ENCODE measurements at places on chromosomes 16 and 17.

GRCh38 chr16:85778873-85779272, 20.5 kb downstream of the EMC8 start:
- DNase-seq: no peak

- no peak for DNase-seq
Observed at GRCh38 chr17:77882481-77883212, 75.9 kb upstream of the TNRC6C start.

DNA sequence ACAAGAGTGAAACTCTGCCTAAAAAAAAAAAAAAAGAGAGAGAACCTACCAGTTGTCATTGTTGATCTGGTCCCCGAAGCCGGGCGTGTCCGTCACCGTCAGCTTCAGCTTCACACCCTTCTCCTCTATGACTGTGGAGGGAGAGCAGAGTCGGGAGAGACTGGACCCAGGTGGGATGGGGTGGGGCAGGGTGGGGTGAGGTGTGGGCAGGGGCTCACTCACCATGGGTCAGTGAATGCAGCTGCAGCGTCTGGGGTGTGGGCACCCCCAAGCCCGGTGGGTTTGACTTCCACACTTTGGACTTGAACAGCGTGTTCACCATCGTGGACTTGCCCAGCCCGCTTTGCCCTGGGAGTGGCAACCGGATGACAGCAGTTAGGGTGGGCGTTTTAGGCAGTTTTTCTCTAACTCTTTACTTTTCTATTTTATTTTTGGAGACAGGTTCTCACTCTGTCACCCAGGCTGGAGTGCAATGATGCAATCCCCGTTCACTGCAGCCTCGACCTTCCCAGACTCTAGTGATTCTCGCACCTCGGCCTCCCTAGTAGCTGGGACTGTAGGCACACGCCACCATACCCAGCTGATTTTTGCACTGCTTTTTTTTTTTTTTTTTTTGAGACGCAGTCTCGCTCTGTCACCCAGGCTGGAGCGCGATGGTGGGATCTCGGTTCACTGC, 2.2 kb downstream of the SEPTIN12 start:
- DNase-seq: no peak

DNA sequence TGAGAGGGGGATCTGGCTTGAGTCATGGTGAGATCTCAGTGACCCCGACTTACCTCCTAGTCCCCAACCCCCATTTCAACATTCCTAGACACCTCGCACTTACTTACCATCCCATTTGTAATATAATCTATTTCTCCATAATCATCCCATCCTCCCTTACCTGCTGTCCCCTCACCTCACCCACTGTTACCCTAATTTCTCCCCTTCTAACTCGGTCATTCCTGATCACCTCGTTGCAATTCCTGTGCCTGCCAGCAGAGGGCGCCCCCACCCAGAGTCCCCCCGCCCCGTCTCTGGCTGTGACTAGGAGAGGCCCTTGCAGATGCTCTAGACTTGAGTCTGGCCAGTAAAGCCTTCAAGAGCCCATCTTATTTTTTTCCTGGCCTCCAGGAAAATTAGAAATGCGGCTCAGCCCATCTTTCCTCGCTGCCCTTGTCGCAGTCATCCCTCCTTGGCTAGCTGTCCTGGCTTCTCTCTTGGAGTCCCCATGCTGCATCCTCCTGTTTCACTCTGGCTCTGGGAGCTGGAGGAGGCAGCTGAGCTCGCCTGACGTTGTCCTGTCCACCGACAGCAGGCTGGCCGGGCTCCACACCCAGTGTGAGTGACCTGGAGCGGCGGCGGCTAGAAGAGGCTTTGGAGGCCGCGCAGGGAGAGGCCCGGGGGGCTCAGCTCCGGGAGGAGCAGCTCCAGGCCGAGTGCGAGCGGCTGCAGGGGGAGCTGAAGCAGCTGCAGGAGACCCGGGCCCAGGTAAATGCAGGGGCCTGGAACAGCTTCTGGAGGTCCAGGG, 5.0 kb downstream of the TBKBP1 start:
- no peak for DNase-seq

- DNase-seq: no peak
Observed at GRCh38 chr16:86359571-86359970, 150.8 kb upstream of the FOXF1 start.

DNA sequence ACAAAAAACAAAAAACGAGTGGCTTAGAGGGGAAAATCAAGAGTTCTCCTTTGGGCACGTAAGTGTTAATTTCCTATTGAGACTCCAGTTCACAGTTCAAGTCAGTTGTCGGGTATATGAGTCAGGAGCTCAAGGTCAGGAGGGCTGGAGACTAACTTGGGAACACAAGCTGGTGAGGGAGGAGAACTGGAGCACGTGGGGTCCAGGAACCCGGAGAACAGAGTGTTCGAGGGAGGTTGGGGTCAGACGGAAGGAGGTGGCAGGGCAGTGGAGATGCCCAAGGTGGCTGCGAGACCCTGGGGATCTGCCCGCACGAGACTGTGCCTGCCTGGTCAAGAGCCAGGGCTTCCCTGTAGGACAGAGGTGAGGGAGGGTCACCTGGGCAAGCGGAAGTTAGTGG, 12.0 kb downstream of the ALDH3A1 start:
- DNase-seq: no peak

DNA sequence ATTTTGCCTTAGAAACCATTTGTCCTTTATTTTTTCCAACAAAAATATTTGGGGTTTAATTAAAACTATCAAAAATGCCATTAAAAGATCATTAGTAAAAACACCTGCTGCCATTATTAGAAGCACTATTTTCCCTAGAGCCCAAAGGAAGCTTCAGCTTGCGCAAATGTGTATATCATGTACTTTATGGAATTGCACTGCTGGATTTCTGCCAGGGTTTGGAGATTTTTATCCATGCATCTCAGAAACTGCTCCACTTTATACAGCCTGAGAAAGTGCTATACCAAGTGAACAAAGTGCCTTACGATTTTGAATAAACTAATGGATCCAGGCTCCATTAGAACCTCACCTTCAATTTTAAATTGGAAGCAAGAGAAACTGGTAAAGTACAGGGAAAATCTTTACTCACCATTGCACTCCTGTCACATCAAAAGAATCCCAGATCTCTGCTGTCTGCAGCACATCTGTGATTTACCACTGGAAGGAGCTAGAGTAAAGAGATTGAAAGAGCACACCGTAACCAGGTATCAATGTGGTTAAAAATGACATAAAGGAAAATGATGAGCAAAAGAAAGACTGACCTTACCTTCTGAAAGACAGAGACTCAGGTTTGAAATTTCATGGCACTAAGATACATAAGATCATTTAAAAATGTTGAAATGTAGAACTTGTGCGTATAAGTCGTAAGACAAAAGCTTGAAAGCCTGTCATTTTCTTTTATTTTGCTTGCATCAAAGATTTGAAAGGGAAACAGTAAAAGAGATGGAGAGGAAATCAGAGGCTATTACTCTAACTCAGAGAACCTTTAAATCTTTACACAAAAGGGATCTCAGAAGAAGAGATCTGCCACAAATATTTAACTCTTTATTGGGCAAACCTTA, 678.1 kb upstream of the GOT2 start:
- DNase-seq: no peak

GRCh38 chr17:61405686-61406536, 6.3 kb downstream of the TBX2 start:
- DNase-seq: no peak

GRCh38 chr16:67192781-67193361, 916 bp downstream of the E2F4 start:
- DNase-seq: no peak

DNA sequence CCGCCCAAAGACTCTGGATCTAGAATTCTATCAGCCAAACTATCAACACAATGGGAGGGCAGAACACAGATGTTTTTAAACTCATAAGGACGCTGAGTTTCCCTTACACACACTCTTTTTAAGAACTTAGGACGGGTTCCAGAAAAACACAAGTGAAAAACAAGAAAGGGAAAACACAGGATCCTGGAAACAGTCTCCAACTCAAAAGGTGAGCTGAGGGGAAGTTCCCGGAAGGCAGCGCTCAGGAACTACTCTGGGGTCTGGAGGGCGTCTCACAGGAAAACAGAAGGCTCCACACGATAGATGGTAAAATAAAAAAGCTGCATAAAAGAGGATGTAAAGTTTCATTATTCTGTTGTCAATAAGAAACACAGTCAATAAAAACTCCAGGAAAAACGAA, 80.2 kb upstream of the DOC2B start:
- DNase-seq: no peak

GRCh38 chr17:10083864-10084263, 114.5 kb downstream of the GAS7 start:
- no peak for DNase-seq

DNA sequence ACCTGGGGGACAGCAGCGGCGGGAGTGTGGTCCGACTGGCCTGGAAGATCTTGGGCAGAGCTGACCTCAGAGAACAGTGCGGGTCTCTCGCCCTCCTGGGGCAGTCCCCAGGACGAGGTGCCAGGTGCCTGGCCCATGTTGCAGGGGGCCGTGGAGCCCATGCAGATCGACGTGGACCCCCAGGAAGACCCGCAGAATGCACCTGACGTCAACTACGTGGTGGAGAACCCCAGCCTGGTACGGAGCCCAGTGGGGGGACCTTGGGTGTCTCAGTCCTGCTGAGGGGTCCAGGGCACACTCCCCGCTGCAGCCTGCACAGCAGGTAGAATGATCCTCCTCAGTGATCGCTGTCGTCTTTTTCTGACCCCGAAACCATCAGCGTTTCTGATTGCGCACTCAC, 1.4 kb downstream of the GPS1 start:
- no peak for DNase-seq

- no peak for DNase-seq
Observed at GRCh38 chr17:17104036-17104435, 61.8 kb downstream of the MPRIP start.

DNA sequence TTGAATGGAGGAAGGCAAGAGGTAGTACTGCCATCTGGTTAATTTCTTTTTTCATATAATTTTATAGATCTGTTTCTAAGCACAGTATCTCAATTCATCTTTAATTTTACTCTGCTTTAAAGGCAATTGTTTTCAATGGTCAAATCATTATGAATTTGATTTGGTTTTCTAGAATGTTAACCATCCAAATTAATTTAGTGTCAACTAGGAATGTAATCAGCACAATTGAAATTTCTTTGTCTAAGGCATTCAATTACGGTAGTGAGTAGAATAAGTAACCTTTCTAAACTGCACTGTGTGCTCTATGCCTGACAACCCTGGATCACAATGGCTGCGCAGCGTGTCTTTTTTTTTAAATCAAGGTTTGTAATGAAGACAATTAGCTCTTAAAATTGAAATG, 44.3 kb downstream of the CACNG1 start:
- DNase-seq: no peak

- DNase-seq: no peak
Observed at GRCh38 chr16:68360547-68360946, 49.7 kb downstream of the PRMT7 start.

GRCh38 chr17:73939806-73940205, 263.7 kb upstream of the RPL38 start:
- no peak for DNase-seq

GRCh38 chr16:47888142-47888541, 267.7 kb downstream of the ABCC12 start:
- no peak for DNase-seq

DNA sequence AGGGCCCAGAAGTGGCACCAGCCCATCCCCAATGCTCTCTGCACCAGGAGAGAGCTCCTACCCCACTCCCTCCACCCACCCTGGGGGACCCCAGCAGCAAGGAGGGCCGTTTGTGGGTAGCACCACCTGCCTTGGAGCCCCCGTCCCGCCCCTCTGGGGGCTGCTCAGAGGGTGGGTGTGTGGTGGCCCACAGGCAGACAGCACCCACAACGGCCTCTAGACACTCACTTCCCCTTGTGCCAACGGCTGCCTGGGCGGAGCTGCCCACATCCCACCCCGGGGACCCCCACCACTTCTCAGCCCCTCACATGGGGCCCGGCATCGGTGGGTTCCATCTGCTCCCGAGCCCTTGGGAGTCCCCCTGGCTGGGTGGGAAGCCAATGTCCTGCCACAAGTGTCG, 33.3 kb downstream of the BAHCC1 start:
- DNase-seq: no peak

DNA sequence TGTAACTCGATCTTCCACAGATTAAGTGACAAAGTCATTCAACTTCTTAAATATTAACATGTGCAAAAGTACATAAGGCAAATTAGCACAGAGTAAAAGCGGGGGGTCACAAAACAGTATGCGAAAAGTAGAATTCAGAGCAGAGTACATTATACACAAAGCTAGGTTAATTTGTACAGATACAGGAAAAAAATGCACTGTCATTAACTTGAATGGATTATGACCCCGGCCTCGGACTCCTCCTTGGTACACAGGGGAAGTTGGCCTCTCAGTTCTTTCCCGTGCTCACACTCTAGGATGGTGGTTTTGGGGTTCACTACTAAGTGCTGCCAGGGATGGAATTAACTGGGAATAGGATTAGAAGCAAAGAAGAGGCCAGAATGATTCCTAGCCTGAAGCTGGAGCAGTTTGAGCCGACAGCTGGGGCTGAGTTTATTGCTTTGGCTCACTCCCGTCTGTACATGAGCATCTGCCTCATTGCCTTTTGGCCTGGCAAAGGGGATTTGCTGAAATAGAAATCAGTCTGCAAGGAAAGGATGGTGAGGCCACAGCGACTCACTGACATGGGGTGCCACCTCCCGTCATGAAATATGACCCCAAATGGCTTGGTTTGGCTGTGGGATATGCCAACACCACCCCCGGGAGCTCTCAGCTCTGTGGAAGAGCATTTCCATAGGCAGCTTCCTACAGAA, 23.6 kb downstream of the NTN1 start:
- DNase-seq: no peak

- no peak for DNase-seq
Observed at GRCh38 chr17:59439262-59439661, 107.8 kb downstream of the YPEL2 start.

GRCh38 chr17:57956291-57957119, 1.3 kb upstream of the CUEDC1 start:
- DNase-seq: no peak

- no peak for DNase-seq
Observed at GRCh38 chr16:56841659-56842058, 23.3 kb upstream of the SLC12A3 start.

DNA sequence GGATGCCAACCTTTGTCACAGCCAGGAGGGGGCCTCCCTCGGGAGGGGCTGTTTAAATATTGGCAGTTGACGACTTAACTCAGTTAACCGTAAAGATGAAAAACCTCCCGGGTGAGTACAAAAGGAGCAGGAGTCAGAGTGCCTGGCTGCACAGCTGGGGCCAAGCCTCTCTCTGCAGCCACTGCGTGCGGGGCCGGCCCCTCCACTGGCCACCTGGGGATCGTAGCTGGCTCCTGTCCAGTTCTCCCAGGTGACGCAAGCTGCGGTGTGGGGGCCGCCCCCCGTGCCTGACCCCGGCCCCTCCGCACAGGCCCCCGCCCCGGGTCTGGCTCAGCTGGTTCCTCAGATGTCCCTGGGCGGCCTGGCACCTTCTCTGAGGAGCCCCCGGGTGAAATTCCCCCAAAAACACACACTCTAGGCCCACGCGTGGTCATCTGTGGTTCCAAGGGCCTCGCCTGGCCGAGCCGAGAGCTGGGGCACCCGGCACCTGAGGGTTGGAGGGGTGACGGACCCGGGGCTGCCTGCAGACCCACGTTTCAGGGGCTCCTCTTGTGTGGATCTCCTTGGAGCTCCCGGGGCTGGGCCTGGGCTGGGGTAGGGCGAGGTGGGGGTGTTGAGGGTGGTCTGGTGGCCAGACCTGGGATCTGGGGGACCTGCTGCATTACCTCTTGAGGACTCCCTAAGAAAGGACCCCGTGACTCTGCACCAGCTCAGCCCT, 7.4 kb upstream of the CACNA1H start:
- DNase-seq: no peak

GRCh38 chr17:57512691-57513090, 232.4 kb downstream of the CCDC182 start:
- no peak for DNase-seq

- DNase-seq: no peak
Observed at GRCh38 chr16:28623172-28623711, 13.4 kb upstream of the SULT1A1 start.
